NCI-H2171 (cell line): ENCODE measurements at places on chromosomes 3 and 15.

- DNase-seq, result no peak
Measured at GRCh38 chr3:29478611-29479010, 197.7 kb downstream of the RBMS3 start.

DNA sequence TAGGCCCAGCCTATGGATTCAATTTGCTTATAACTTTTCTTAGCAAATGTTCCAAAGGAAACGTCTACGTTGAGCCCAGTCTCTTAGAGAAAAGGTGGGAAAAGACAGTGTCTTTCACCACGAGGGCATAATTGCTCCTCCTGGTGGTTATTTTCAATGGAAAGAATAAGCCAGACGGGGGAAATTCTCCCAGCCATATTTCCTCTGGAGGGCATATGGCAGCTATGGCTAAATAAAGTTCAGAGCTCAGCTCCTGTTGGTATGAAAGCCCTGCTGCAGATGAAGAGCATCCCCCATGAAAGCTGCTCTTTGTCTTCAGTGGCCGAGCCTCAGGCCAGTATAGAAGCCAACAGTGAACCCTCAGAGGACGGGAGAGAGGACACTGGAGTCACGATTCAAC lies 297.9 kb downstream of the RYR3 start:
- DNase-seq, result no peak

DNA sequence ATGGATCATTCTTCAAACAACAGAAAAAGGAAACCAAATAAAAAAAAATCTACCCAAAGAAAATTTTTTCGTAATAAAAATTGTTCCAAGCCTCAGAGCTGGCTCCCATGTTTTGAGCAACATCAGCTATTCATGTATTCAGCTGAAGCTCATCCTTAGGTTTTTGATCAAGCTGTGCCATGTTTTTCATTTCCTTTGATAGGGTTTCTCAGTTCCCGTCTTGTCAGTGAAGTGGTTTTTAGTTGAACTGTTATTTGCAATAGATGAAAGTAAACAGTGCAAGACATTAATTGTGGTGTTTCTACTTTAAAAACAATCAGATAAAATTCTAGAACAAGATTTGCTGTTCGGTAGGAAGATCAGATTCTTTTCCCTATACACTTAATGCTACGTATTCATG lies 55.4 kb upstream of the SPTSSB start:
- DNase-seq, result no peak

- DNase-seq, result no peak
Measured at GRCh38 chr3:190387578-190388213, at the start of gene CLDN16. CLDN16 (plus strand) TSS chr3:190388163; CDS start chr3:190388330, 167 bp downstream.

- DNase-seq, result no peak
Measured at GRCh38 chr3:55128225-55128823, 200.5 kb upstream of the LRTM1 start.

DNA sequence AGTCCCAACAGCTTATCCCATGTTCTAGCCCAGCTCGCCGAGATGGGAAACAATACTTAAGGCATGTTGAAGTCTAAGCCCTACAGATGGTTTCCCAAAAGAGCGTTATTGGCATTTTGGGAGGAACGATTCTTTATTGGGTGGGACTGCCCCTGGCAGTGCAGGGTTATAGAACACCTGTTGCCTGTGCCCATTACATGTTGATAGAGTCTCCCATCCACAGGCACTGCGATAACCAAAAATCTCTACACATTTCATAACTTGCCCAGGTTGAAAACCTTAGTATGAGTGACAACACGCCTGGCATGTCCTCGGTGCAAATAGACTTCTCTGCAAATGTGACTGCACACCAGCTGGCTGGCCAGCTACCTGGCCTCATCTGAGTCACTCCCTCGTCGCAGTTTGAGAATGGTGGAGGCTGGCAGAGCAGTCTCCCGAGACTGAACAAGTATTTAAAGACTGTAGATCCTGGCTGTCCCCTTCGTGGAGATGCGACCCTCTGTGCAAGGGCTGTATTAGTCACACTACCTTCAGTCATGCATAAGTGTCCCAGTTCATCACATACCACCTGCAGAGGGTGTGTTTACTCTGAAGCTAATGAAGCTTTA lies 18.7 kb downstream of the ZNF80 start:
- DNase-seq, result no peak

DNA sequence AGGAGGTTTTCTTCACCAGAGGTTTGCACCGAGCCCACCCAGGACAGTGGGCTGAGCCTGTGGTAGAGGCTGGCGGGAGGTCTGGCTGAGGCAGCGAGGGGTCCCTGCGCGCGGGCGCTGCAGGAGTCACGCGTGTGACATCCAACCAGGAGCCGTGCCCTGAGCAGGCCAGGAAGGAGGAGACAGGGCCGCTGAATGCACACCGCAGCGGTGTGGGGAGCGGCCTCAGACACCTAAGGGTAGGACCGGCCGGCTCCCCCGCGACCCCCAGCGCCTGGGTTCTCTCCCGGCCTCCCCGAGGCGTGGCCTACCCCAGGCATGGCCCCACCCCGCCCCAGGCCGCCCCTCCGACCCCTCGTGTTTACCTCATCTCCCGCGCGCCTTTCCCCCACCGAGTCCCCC lies 412 bp downstream of the SLC41A3 start:
- peak; percentile 75 for DNase-seq

DNA sequence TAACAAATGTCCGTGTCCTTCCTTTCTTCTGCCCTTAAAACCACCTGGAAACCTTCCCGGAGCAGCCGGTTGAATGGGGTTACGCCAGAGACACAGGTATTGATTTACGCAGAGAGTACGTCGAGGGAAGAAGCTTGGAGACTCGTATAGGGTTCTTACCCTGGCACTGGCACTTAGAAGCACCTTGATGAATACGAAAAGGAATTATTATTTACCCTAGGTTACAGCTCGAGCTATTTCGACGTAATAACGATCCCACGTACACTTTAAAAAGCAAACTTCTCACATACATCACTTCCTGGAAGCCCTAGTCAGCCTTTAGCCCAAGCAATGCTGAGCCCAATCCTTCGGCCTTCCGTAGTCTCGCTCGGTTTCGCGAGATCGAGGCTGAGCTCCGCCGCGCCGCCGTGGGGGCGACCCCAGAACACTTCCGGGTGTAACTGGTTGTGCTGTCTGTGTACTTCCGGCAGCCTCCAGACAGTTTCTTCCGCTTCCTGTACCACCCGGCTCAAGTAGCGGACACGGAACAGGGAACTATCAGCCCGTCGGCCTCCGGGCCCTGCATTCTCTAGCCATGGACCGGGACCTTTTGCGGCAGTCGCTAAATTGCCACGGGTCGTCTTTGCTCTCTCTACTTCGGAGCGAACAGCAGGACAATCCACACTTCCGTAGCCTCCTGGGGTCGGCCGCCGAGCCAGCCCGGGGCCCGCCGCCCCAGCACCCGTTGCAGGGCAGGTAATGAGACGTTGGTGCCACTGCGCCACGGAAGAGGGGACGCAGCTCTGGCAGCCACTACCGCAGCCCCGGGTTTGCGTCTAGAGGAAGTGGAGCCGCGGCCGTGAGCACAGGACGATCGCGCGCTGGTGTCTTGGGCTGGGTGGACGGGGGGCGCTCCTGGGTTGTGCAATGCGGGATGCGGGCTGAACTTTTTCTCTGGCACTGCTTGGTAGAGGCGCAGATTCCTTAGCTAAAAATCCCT lies at the start of gene TTC14:
Gene TTC14 (plus strand): TSS at position 476 of the 979 bp plus-strand sequence. CDS start 99 bp downstream, at position 575.
- DNase-seq, result peak; percentile 95

GRCh38 chr15:71250936-71251583 lies 135.8 kb downstream of the THSD4 start:
- DNase-seq, result no peak

GRCh38 chr15:98405013-98405412 lies 243.3 kb upstream of the IGF1R start:
- DNase-seq, result no peak

- no peak for DNase-seq
Measured at GRCh38 chr3:180492047-180492446, 109.9 kb upstream of the TTC14 start.

- no peak for DNase-seq
Measured at GRCh38 chr3:134300520-134300919, 49.9 kb upstream of the RYK start.

- no peak for DNase-seq
Measured at GRCh38 chr15:68470049-68470742, 38.2 kb upstream of the ITGA11 start.

GRCh38 chr15:34724481-34724880 lies 30.3 kb downstream of the GJD2 start:
- no peak for DNase-seq

DNA sequence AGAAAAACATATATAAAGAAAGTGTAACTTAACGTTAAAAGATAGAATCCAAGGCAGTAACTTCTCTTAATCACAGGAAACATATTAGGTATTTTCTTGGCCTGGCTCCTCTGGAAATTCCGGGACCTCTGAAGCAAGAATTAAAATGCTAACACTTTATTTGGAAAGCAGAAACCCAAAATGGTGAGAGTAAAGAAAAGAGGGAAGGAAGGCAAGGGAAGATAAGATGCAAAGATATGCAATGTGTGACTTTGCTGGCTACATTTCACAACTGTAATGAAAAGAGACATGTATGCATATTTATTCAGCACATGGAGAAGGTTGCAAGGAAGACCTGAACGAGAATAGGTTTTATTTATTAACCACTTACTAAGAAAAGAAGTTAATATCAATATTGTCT lies 372.5 kb downstream of the TBL1XR1 start:
- DNase-seq, result no peak

- DNase-seq, result no peak
Measured at GRCh38 chr3:46369675-46370132, 1.0 kb upstream of the CCR5 start.

DNA sequence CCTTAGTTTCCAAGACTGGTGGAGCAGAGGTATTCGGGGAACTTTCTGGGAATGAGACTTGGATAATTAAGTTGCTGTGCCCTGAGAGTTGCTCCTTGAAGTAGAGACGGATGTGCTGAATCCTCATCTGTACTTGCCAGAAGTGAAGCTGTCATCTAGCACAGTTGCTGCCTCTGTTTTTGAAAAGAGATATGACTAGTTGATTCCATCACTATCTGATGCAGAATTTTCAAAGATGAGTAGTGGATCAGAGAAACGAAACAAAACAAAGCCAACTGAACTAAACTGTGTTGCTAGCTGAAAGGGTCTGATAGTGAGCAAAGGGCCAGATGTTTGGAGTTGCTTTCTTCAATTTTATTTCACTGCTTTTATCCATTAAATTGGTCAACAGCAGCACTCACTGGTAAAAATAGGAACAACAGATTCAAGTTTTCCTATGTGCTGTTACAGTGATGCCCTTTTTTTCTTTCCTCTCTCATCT lies 52.7 kb downstream of the MITF start:
- no peak for DNase-seq

DNA sequence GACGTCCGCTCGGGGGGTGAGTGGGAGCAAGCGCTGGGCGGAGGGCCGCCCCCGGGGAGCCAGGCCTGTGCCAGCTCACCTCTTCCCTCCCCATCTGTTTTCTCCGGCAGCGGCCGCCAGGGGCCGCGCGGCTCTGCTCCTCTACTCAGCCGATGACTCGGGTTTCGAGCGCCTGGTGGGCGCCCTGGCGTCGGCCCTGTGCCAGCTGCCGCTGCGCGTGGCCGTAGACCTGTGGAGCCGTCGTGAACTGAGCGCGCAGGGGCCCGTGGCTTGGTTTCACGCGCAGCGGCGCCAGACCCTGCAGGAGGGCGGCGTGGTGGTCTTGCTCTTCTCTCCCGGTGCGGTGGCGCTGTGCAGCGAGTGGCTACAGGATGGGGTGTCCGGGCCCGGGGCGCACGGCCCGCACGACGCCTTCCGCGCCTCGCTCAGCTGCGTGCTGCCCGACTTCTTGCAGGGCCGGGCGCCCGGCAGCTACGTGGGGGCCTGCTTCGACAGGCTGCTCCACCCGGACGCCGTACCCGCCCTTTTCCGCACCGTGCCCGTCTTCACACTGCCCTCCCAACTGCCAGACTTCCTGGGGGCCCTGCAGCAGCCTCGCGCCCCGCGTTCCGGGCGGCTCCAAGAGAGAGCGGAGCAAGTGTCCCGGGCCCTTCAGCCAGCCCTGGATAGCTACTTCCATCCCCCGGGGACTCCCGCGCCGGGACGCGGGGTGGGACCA lies 632 bp upstream of the CRELD1 start:
- DNase-seq, result peak; percentile 56

GRCh38 chr3:114451051-114451451 lies 157.2 kb downstream of the TIGIT start:
- peak; percentile 31 for DNase-seq

DNA sequence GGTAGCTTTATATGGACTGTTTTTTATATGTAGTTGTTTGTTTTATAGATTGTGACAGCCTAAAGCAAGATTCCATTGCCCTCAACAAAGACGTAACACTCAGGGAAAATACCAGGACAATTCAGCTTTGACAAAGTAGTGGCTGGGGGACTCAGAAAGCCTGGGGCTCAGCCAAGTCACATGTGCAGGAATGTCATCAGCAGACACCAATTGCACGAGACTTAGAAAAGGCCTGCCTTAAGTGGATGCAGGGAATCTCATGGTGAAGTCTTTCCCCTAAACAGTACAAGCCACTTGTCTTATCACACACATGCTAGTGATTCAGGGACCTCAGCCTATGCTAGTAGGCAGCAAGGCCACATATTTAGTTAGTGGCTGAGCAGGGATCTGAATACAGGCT lies 381.8 kb upstream of the THBS1 start:
- no peak for DNase-seq

DNA sequence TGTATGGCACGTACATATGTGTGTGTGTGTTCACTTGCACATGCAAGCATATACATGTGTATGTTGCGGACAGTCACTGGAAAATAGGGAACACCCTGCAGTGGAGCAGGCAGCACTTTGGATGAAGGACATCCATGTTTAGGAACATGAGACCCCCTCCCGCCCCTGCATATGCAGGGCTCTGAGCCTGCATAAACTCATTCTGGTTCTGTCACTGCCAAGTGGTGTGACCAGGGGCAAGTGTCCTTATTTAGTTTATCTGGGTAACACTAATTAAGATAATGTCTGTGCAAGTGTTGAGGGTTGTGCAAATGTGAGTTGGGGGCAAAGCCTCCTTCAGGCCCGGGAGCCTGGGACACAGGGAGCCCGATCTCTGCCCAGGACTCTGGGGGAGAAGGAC lies 105.7 kb downstream of the CORO2B start:
- DNase-seq, result no peak

GRCh38 chr3:148955544-148956346 lies 35.6 kb upstream of the GYG1 start:
- DNase-seq, result peak; percentile 38

- DNase-seq, result no peak
Measured at GRCh38 chr15:67103869-67104268, 38.5 kb downstream of the SMAD3 start.

DNA sequence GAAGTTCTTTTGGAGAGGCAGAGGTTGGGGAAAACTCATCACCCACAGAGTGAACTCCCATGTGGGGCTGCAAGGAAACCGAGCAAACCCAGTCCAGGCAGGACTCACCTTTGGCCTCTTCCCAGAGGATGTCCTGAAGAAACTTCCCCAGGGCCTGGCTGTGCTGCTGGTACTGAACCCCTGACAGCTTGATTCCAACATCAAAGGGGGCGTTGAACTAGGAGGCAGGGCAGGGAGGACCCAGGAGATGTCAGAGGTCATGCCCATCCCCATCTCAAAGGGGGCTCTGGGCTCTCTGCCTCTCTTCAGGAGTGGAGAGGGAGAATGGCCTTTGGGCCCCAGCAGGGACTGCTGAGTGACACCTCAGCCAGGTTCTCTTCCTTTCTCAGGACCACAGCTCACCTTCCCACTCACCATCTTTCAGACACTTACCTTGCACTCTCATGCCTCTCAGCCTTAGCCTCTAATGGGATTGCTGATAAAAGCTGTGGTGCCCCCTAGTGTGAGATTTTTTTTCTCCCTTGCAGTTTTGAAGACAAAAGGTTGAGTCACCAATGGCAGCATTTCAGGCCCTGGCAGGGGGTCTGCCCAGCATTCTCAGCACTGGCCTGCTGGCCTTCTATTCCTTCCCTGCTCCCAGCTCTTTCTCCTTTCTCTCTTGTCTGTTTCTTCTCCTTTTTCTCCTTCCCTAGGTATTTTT lies 6.0 kb downstream of the GHRL start:
- no peak for DNase-seq
